ENCODE measurements at places on chromosomes 2 and 18.

DNA sequence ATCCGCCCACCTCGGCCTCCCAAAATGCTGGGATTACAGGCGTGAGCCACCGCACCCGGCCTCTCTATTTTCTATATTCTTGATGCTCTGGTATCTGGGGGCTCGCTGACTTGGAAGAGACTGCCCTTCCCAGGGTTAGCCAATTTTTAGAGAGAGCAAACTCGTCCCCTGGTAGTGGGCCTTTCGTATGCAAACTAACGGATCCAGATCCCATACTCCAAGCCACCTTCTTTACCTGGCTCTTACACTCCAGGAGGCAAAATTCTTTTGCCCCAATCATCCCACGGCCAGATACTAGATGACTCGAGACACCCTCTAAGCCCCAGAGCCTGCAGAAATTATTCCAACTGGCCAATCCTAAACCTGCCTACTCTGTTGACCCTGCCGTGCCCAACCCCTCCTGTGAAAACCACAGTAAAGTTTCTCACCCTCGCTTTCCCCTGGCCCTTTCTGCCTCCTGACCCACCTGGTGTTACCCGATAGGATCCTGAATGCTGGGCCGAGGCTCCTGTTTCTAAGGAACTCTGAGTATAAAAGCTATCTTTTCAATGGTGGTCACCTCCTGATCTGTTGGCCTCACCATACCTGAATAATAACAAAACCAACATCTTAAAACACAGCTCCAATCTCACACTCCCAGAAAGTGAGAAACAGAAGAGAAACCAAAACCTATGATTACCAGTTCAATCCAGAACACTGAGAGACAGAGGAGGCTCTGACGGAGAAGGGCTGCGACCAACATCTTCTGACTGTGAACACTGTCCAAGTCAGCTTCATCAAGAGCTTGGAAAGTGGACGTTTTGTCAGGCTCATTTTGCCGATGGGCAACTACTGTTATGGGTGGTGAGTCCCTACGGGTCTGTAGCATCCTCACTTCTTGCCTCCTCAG, 57.6 kb upstream of the ZNF532 start:
- DNase-seq, result no peak

GRCh38 chr2:99079226-99079625, 62.3 kb upstream of the C2orf15 start:
- DNase-seq, result peak; percentile 53

GRCh38 chr2:397521-397920, 109.6 kb upstream of the ALKAL2 start:
- no peak for DNase-seq

GRCh38 chr2:113872201-113872600, 17.7 kb upstream of the ACTR3 start:
- no peak for DNase-seq

DNA sequence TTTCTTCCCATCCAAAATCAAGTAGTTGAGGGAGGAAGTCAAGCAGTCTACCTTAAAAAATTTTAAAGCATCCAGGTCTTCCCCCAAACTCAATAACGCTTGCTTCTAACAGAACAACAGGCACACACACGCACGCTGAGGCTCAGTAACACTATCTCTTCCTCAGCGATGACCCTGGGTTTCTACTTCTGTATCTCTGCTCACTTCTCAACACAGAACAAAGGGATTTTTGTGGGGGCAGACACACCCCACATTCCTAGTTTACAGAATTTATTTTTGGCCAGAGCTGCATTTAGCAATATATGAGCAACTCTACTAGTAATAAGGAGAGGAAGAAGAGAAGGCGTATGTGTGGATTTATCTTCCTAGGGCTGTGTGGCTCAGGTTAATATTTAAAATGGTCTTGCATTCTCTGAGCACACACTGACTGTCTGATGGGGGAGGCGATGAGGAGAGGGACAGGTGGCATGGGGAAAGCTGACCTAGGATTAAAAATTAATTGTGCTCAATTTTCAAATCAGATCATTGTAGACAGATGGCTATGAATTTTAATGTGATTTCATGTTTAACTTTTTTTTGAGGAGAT, 71.3 kb upstream of the PPM1B start:
- DNase-seq, result no peak

DNA sequence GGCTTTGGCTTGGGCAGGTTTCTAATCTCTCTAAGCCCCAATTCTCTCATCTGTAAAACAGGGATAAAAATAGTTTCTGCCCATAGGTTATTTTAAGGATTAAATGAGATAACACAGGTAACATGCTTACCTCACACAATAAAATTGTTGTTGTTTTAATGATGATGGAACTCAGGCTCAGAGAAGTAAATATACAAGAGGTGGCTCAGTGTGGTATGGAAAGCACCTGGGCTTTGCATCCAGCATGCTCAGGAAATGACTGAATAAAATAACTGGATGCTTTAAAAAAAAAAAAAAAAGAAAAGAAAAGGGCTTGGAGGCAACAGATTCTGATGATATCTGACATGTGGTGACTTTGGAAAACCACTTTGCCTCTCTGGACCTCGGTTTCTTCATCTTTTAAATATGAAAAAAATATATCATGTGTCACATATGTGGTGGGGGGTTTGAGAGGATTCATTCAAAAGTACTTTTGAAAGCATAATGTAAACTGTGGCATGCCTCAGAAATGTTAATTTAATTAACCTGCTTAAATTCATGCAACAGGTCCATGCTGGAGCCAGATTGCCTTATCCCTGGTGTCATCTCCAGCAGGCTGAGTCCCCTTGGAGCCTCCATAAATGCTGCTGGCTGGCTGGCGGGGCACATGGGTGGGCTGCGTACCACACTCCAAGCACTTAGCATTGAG, 112.8 kb upstream of the CDC42EP3 start:
- DNase-seq, result no peak

DNA sequence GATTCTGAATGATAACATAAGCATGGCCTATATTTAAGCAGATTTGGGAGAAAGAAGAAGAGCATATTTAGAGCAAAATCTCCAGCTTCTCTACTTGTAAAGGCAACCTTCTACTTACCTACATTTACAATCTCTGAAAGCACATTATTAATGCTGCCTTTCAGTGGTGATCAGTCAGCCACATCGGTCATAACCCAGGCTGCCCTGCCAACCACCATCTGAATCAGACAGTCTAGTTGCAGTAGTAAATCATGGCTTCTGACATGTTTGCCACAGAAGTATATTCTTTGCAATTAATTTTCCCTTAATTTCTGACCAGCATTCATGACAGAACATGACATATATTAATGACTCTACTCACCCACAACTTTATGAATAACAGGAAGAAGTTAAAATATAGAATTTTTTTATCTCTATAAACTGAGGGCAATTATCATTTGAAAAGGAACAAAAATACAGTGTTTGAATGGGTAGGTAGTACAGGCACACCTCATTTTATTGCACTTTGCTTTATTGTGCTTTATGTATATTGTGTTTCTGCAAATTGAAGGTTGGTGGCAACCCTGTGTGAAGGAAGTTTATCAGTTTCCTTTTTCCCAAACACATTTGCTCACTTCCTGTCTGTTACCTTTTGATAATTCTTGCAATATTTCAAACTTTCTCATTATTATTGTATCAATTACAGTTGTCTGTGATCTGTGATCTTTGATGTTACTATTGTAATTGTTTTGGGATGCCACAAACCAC, 531.6 kb upstream of the CHAC2 start:
- DNase-seq, result no peak

DNA sequence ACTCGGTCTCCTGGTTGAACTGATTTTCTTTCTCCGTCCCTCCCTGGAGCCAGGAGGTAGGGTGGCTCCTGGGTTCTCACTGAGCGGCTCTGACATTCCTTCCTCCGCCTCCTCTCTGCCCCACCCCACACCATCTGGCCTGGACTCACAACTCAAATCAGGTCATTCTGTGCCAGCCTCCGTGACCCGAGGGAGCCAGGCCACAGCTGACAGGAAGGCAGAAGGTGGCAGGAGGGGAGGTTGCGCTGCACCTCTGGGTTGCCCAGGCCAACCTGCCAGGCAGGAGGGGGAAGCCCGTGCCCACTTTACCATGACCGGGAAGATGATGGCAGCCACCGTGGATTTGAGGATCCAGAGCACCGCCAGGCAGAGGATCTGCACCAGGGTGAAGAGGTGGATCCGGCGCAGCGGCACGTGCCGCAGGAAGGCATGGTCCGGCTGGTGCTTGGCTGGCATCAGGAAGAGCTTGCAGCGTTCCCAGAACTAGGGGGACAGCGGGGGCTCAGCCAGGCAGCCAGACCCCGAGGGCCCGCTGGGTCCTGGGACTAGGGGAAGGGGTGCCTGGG, 28.3 kb downstream of the MTHFD2 start:
- DNase-seq, result no peak

DNA sequence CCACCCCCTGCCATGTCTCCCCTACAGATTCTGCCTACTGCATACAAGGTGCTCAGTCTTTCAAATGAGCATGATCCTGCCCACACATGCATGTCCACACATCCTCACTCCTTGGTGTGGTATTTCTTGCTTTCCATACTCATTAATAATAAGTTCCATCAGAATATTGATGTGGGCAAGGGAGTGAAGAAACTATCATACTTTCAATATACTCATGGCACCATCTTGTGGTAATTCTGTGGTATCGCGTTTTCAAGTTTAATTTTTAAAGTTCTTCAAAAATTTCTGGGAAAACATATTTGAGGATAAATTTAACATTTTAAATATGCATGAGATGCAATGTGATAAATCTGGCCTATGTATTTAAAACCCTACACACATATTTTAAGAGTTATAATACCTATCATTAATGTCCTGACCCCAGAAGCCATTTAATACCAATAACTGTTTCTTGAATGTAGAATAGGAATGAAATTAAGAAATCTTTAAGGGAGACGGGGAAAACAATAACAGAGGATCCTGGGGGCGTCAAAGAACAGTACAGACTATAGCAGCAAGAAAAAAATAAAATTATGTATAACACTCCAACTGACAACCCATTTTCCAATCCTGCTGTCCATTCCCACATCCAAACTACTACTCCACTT, 110.1 kb downstream of the ZNF385B start:
- peak; percentile 11 for DNase-seq

- no peak for DNase-seq
Measured at GRCh38 chr2:9196637-9197036, 10.0 kb upstream of the ASAP2 start.

DNA sequence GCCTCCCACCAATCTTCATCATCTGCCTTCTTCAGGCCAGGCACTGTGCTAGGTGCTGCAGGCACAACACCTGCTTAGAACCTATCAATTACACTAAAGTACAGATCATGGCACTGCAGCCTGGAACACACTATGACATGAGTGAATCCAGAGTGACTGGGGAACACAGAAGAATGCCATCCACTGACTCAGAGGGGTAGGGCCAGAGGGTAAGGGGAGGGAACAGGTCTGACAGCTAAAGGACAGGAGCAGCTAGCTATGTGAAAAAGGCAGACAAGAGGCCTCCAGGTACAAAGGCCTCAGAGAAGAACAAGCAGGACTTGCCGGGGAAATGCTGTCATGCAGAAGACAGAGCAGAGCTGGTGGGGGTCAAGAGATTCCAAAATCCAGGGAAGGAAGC, 53.3 kb upstream of the ACAA2 start:
- DNase-seq, result no peak

DNA sequence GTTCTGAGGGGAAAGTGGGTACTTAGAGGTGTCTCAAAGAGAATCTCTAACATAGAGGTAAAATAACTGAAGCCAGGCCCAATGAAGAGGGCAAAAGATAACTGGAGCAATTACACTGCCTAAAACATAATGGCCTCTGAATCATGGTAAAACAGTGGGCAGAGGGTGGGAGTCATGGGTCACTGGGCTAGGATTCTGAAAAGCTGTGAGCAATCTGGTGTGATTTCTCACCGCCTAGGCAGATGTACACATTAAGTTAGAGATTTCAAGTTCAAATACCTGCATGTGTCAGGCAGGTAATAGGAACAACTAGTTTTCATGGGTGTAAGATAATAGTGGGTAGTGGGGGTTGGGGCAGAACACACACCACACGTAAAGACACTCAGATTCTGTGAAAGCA, 45.6 kb downstream of the INSIG2 start:
- DNase-seq, result no peak

- DNase-seq, result no peak
Measured at GRCh38 chr18:4854671-4855070, 342.4 kb downstream of the AKAIN1 start.

GRCh38 chr2:84866122-84866521, 14.8 kb downstream of the TRABD2A start:
- no peak for DNase-seq

DNA sequence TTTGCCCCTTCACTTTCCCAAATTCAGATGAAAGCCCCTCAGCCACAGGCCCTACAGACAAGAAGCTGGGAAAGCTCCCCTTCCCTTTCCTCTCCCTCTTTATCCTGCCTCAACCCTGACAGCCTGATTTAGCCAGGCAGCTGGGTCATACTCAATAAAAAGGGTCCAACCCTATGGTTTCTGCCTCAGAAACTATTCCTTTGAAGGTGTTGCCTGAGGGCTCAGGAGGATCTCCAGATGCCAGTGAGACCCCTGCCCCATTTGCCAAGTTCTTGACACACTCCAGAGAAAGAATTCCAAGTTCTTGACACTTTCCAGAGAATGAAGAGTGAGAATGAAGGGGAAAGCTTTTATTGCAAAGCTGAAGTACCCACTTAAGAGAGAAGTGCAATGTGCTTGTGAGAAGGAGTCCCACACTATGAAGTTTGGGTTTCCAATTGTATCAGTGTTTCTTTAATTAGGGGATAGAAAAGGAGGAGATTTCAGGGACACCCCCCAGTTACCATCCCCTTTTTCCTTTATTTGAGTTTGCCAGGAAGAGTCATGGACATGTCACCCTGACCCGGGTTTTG, 576.2 kb downstream of the METTL4 start:
- no peak for DNase-seq

Measured in HS-5 (cell line).